ENCODE measurements at places on chromosomes 12 and 14. TPM values are rescaled to one million over a fixed set of nuclear protein-coding genes. Genes with fewer than 3 reads are reported as not detected.

DNA sequence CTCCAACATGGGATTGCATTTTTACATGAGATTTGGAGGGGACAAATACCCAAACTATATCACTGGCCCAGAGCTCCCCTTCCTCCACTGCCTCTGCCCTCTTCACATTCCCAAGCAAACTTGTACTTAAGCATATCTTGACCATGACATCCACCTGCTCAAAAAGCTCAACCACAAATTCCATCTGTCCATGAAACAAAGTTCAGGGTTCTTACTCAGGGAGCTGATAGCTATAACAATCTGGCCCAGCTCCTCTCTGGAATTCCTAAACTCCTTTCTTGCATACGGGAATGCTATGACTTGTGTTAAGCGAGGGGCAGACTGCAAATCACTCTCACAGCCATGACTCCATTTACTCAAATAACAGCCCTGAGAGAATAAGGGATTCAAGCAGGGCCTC, 152.1 kb downstream of the GALC start:
- no peak for DNase-seq

GRCh38 chr12:92854344-92854743, 74.8 kb downstream of the EEA1 start:
- no peak for DNase-seq

DNA sequence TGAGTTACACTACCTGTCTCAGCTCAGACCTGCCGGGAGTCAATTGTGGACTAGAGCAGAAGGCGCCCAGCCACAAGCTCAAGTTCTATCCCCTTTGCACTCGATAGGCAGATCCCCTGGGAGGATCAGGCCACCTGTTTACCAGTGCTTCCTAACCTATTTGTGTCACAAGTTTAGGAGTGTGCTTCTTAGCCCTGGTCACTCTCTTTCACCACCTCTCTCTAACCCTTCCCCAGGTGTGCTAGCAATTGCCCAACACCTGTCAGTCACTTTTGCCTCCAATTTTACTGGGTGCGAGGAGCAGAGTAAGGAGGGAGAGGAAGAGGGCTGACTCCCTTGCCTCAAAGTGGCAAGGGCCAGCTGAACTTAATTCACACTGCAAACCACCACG, 745 bp upstream of the NAA30 start:
- DNase-seq: no peak

- peak; percentile 37 for DNase-seq
Observed at GRCh38 chr14:20295067-20295466, 10.7 kb downstream of the TTC5 start.

DNA sequence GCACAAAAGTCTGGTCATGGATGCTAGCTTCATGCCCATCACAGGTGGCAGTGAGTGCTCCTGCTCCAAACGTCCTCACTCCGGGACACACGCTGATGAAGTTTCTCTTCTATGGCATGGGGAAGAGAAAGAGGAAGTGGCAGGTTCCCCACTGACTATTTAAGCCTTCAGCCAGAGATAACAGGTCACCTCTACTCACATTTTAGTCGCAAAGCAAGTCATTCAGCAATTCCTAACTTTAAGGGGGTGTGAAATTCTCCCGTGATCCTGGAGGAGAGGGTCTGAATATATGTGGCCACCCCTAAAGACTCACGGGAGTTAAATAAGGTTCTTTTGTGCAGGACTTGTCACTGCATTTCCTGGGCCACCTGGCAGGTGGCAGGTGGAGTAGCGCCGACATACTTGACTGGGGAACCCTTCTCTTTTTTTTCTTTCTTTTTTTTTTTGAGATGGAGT, 18.8 kb upstream of the RCOR1 start:
- DNase-seq: no peak

DNA sequence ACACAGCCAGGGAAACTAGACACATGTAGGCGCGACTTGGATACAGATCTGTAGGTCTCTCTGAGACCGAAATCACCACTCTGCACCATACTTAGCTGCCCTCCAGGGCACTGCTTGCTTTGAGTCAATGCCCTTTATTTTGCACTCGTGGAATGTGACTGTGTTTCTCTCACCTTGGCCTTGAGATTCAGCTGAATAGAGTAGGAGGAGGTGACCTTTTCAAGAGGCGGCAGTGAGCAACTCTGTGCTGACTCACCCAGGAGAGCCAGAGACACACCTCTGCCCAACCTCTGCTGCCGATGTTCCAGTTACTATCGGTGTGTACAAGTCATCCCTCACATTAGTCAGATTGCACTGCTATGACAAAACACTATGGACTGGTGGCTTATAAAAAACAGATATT, 583.4 kb downstream of the VRK1 start:
- peak; percentile 43 for DNase-seq

DNA sequence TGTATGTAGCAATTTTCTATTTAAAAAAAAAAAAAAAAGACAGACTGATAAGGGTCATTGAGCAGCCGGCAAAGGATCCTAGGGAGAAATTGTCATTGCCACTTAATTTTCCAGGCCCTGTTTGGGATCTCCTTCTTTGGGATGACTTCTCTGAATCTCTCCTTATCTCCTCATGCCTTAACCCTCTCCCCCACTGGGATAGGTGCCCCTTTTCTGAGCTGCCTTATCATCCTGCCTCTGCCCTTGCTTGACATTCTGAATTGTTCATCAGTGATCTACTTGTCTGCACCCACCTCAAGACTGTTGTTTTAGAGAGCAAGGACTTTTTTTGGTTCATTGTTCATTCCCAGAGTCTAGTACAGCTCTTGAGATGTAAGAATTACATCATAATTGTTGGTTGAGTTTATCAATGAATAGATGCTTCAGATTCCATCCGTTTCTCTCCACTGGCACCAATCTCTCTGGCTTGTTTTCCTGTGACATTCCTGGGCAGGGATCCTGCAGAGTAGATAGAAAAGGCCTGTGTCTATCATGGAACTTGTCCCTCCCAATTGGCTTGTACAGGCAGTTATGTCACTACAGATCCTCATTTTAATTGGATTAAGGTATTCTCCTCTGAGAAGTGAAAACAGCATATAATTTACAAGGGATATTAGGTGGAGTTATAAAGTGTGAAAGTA, 42.6 kb downstream of the SOCS2 start:
- no peak for DNase-seq

DNA sequence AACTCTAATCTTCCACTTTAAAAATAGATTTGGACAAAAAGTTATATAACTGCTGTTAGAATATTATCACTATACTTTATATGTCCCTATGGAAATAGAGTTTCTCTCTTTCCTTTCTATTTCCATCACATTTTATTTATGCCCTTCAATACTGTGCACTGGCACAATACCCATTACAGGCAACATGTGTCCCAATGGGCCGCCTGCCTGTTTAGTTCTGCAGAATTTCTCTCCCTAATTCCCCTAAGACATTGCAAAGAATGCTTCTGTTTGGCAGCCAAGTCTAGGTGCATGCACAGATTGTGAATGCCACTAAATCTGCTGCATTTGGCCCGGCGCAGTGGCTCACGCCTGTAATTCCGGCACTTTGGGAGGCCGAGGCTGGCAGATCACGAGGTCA, 520.4 kb upstream of the FLRT2 start:
- no peak for DNase-seq

DNA sequence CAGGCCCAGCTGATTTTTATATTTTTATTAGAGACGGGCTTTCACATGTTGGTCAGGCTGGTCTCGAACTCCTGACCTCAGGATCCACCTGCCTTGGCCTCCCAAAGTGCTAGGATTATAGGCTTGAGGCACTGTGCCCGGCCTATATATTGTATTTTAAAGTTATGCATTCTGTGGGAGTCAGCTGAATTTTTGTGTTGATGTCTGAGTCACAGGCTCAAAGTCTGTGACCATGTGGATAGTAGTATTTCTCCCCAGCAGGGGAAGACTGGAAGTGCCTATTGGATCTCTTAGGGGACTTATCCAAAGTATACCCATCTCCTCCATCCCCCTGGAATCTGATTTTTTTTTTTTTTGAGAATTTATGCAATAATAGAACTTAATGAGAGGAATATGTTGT, 43.8 kb upstream of the ATF1 start:
- DNase-seq: no peak

Gene PRMT5
- total RNA-seq: 15.6 TPM

DNA sequence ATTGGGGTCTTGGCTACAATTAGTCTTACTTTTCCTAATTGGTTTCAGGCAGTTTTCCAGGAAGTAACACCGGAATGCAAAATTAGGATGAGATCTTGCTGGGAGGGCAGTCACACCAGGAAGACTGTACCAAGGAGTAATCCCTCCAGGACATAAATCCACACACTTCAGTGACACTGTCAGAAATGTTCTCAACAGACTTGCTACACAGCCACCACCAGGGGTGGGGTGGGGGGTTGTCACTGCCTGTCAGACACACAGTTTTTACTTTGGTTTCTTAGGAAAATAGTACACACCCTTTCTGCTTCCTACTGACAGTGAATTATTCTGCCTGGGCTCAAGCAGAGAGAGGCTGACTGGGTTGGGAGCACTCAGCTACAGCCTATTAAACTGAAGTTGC, 102.9 kb upstream of the CCDC196 start:
- DNase-seq: no peak
